Brain (organoid and tissue), 16 donors: ENCODE measurements at places on chromosomes 5 and 9. TPM values are rescaled to one million over a fixed set of nuclear protein-coding genes. Genes with fewer than 3 reads are reported as not detected.

DNA sequence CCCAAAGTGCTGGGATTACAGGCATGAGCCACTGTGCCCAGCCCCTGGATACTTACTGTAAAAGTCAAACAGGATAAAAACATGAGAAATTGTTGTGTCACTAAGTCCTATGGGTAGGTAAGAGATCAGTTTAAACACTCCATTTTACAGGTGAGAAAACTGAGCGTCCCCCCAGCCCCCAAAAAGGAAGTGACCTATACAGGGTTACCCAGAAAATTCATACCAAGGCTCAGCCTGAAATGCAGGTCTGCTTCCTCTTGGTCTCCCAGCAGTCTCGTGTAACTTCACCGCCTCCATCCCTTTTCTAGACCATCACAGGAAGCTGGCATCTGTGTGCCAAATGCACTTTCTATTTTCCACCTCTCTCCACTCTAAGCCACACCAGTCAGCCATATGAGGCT, 57.2 kb downstream of the TMOD1 start:
- DNase-seq: no peak

Gene PCDHB8
- polyA plus RNA-seq: 5.9 TPM

Gene MCTP1
- 1.6 TPM for polyA plus RNA-seq

GRCh38 chr5:131379723-131380122, 115.9 kb downstream of the CDC42SE2 start:
- DNase-seq: no peak

Gene NFIB
- polyA plus RNA-seq: 49.5 TPM

GRCh38 chr9:87872079-87872624, 10.5 kb upstream of the SPATA31E1 start:
- DNase-seq: peak; percentile 48
